Stimulated activated CD8-positive, alpha-beta memory T cell treated with anti-CD3 and anti-CD28 coated beads, Interleukin-7, amount 100 ng/mL, for 1 hour (primary cell): ENCODE measurements at places on chromosomes 11 and 22.

DNA sequence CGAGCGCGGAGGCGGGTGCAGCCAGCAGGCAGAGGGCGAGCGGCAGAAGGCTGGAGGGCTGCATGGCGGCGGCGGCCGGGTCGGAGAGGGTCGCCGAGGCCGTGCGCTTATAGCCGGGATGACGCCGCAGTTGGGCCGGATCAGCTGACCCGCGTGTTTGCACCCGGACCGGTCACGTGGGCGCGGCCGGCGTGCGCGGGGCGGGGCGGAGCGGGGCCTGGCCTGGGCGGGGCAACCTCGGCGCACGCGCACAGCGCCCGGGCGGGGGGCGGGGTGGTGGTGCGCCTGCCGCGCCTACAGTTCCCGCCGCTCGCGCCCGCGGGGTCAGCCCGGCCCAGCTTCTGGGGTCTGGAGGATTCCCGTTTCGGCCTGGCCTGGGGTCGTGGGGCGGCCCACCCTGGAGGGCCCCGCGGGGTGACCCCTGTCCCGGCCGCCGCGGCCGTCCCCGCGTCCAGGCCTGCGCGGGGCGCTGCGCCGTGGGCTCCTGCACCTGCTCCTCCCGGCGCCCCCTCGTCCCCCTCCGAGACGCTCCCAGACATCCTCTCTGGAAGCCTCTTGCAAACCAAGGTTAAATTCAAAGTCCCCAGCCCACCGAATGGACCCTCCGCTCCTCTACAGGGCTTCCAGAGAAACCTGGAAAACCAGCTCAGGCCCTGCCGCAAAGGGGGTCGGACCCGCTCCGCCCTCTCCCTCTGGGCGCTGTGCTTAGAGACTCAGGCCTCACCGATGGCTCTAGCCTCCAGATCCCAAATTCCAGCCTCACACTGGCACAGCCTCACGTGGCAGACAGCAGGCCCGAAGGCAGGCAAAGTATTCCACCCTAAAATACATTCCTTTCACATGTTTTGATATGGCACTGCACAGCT lies at the start of gene CTSD:
CTSD (minus strand) TSS at position 132 of the 866 bp plus-strand sequence; CDS start at position 64, 68 bp downstream.
- peak; percentile 78 for DNase-seq

DNA sequence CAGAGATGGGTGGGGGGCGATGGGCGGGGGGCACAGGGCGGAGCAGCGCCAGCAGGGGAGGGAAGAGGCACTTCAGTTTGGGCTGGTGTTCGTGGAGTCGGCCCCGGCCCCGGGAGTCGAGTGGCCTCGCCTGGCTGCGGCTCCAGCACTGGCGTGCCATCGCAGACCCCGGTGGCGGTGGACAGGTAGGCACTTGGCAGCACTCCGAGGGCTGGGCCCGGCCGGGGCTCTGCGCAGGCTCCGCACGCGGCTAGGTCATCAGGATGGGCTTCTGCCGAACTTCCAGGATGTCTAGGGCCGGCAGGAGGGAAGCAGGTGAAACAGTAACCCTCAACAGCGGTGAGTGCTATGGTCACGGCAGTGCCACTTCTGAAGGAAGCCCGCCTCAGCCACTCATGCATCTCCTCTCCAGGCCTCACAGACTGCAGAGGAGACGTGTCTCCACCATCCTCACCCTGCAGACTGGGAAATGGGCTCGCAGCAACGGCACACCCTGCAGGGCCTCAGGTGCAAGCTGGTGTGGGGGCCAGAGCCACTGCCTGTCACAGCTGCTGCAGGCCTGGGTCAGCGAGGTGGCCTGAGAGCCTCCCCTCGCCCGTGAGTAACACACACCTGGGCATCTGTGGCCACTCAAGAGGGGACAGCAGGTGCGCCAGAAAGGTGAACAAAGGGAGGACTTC lies 33.3 kb downstream of the NUP50 start:
- no peak for DNase-seq

DNA sequence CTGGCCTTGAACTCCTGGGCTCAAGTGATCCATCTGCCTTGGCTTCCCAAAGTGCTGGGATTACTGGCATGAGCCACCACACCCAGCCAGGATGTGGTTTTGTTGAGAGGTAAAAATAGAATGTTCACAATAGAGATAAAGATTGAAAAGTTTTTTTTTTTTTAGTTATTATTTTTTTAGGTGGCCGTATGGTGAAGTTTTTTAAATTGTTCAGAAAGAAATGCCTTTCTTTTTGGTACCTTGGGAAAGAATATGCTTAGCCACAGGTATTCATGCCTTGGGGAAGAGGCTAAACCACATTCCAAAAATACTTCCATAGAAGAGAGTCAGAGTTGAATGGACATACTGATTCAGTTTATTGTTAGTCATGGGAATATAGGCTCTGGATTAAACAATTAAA lies 143.4 kb downstream of the C11orf91 start:
- DNase-seq, result no peak

DNA sequence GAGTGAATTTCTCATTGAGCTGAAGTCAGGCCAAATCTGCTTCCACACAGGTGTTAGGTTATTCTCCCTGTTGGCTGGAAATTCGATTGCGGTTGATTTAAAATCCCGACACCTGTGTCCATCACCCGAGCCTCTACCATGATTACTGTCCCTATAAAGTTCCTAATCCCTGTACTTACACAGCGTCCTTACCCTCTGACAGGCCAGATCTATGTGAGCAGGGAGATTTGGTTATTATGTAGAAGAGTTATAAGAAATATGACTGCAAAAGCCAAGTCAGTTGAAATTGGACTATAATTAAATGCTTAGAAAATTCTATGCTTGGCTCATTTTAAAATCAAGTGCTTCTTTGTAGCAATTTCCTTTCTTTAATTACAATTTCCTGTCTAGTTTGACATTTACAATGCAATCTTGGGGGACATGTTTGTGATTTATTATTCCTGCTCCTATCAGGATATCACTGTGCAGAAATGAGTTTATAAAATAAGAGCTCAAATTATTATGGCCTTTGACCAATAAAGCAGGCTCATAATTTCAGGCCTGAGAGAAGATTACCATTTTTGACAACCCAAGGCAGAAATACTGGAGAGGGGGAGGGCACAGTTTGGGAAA lies 32.5 kb upstream of the LMO1 start:
- DNase-seq, result no peak

DNA sequence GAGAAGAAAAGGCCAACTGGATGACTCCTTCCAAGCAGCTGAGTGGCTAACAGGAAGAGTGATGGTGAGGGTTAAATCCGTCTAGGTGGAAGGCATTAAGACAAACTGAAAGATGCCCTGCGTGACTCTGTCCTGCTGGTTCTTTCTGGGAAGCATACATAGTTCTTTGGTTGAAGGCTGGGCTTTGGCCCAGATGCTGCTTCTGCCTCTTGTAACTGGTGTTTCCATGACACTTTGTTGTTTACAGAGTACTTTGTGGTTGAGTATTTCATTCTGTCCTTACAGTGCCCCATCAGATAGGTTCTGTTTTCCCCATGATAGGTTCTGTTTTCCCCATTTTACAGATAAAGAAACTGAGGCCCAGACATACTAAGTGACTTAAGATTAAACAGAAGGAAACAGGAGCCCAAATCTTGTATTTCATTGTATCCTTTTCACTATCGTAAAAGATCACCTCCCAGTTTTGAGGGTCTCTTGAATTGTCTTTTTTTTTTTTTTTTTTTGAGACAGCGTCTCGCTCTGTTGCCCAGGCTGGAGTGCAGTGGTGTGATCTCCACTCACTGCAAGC lies 124.3 kb upstream of the RASSF10 start:
- no peak for DNase-seq

GRCh38 chr11:6476571-6476970 lies 2.8 kb upstream of the TRIM3 start:
- no peak for DNase-seq

DNA sequence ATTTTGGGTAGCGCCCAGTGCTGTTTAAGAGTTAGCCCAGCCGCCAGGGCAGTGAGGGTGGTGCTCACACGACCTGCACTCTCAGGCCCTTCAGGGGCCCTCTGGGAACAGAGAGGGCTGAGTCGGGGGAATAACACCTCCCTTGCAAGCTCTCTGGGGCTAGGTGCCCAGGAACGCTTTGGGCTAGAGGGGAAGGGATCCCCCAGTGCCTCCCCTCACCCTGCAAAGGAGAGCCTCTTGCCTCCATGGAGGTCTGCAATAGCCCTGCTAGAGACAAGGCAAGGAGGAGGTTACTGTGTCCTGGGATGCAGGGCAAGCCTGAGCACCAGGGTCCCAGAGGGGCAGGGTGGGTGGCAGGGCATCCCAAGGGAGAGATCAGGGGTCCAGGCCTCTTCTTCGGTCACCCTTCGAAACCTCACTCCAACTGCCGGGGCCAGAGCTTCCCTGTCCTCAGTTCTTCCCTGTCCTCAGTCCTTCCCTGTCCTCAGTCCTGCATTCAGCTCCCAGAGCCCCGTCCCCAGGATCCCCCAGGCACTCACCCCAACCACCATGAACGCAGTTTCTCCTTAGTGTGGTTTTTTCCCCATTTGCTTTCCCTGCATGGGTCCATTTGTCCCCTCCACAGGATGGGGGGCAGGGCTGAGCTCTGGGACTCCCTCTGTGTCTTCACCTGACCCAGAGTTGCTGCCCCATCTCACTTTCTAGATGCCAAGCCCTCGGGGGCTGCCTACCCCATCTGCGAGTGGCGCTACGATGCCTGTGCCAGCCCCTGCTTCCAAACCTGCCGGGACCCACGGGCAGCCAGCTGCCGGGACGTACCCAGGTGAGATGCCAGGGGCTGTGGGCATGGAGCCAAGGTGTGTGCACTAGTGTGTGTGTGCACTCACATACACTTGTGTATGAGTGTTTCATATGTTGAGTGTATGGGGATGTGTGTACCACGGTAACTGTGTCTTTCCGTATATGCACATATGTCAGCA lies 60.8 kb downstream of the OTOG start:
- no peak for DNase-seq

DNA sequence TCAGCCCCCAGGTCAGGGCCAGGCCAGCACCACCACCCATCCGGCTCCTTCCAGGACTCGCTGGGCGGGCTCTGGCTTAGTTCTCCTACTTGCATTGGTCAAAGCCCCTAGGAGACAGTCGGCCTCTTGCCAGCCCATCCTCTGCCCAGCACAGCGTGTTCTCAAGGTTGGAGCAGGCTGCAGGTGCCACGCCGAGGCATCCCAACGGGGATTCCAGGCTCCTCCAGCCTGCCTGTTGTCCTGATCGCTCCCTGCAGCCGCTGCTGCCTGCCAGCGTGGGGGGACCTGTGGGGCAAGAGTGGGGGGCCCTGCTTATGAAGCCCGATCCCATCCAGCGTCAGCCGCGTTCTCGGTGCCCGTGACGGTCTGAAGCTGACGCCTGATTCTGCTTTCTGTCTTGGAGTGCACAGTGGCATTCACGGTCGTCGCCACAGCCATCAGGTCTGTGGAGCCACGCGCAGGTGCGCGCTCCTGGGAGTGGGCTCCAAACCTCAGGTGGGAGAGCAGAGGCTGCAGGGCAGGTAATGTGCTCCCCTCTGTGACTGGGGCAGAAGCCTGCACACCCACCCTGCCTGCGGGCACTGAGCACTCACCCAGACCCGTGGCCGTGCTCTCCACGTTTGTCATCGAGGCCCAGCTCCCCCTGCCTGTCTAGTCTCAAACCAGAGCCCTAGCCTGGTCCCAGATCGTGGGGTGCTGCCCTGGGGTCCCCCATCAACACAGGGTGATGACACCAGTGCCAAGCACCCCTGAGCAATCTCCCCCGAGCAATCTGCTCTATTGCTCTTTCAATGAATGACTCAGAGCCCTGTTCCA lies 991.6 kb downstream of the BRD1 start:
- DNase-seq, result no peak

DNA sequence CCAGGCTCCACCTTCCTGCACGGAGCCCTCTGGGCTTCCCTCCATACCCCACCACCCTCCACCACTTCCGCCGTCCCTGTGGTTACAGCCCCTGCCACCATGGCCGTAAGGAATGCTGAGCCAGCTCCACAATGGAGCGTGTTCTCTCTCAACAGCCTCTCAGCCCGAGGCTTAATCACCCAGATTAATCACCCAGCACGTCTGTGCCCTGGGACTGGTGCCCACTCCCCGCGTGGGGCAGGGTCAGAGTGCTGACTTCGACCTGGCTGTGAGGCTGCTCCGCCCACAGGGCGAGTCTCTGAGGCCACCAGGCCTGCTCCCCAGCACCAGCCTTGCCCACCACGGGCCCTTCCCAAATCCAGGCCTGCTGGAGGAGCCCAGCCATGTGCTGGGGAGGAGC lies 4.0 kb upstream of the TH start:
- DNase-seq, result no peak

DNA sequence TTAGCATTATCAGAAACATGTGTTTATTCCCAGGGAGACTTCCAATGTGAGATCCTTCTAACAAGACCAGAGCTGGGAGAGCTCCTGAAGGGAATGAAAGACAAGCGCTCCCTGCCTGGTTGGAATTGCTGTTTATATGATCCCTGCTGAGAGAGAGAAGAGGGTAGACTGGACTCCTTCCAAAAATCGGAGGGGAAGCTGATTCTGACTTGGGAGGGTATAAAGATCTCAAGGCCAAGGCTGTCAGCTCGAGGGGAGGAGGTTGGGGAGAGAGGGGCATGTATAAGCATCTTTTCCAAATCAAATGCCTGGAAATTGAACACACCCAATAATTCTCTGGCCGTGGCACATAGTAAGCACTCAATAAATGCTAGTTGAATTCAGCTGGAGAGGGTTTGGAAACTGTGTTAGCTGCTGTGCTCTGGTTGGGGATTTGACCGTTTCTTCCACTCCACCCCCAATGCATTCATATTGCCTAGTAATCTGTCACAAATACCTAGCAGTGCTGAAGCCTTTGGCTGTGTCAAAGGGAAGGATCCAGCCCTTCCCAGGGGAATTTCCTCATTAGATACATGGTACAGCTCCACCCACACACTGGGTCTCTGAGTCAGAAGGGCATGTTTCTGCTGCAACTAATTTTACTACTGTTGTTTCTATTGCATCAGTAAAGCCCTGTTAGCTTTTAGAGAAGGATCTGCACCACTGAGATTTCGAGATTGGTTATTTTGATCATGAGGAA lies 61.5 kb downstream of the CACNG2 start:
- DNase-seq, result no peak

- no peak for DNase-seq
Measured at GRCh38 chr11:108601150-108601549, 7.6 kb upstream of the EXPH5 start.

DNA sequence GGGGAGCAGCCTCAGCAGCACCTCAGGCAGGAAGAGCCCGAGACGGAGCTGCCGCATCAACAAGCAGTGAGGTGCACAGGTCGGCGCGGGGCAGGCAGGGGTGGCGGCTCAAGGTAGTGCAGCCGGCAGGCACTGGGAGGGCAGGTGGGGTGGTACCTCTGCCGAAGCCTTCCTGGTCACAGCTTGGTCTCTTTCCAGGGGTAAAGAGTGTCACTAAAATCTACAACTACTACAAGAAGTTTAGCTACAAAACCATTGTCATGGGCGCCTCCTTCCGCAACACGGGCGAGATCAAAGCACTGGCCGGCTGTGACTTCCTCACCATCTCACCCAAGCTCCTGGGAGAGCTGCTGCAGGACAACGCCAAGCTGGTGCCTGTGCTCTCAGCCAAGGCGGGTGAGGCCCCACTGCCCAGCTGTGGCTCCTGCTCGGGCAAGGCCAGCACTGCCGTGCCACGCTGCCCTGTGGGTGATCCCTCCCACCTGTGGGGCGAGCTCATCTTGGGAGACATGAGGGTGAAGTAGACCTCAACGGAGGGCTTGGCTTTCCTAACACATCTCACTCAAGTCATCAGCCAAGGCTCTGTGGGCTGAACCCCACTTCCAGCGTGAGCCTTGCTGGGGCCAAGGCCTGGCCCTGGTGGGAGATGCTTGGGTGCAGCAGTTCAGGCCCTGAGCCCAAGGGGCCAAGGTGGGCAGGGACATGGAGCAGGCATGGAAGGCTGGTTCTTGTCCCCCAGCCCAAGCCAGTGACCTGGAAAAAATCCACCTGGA lies 13.6 kb downstream of the GATD1 start:
- no peak for DNase-seq

GRCh38 chr22:49792107-49792506 lies 35.6 kb downstream of the BRD1 start:
- DNase-seq, result no peak

- DNase-seq, result no peak
Measured at GRCh38 chr11:85826116-85826855, 15.3 kb upstream of the SYTL2 start.
